ENCODE measurements at places on chromosomes 3 and 15.

- no peak for DNase-seq
Measured at GRCh38 chr3:12837295-12837986, 3.9 kb downstream of the RPL32 start.

- DNase-seq, result no peak
Measured at GRCh38 chr15:78426300-78426699, 11.7 kb upstream of the IREB2 start.

GRCh38 chr3:195319060-195319459, 48.1 kb upstream of the XXYLT1 start:
- DNase-seq, result no peak

DNA sequence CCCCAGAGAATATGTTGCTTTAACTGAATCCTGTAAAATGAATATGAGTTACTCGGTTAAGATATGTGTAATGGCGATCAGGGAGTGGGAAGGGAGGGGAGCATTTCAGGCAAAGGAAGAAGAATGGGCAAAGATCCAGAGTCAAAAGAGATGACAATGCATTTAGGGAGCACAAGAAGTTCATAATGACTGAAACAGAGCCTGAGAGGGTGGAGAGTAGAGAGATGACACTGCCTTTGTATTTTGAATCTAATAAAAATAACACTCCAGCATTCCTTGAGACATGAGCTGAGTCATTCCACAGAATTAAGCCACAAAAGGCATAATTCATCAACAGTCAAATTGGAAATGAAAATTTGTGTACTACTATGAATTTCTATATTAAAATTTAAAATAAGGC, 105.3 kb upstream of the PEX5L start:
- DNase-seq, result no peak

DNA sequence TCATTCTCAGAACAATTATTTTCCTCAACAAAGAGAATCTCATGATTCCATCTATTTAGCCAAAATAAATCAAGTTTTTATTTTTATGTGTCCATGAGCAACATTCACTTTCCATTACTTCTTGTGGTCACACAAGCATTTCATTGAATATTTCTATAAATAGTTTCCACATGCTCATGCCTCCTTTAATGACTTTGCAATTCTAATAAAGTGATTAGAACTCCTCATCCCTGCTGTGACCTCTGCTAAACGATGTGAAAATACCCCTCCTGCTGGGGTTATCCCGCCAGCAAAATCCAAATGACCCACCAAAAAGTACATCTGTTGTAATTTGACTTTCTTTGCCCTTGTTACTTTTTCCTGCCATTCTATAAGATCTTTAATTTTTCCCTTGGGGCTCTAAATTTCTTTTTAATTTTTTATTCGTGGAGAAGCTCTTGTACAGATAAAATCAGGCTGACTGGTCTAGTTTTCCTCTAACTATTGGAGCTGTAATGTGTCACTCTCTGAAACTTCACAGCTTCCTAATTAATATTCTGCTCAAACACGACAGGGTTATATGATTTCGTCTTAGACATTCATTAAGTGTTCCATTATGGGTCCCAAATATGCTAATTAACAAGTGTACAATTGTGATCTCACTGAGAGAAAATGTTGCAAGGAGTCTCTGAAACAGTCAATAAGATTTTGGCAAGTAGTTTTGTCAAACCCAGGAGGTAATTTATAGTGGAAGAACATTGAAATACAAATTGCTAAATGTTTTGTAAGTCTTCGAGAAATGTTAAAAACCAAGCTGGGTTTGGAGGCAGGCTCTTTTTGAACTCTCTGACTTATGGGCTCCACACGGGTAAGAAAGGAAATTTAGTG, 533.1 kb upstream of the NAALADL2 start:
- no peak for DNase-seq
